ENCODE measurements at places on chromosomes 7 and 10.

DNA sequence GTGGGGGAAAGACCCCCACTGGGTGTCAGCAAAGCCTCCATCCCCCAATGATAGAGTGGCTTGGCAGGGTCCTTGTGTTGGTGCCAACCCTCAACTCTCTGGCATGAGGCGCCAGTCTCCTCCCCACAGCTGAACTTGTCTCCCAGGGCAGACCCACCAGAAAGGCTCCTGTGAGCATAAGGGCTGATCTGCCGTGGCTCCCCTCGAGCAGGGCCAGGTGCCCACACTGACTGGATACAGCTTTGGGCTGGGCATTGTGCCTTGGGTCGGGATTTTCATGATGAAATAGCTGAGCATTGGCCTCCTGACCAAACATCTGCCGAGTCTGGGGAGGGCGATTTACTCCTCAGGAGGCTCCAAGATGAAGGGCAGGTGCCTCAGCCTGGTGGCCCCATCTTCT lies 68.1 kb upstream of the NPTX2 start:
- no peak for DNase-seq

- no peak for DNase-seq
Measured at GRCh38 chr7:51335057-51335456, 18.4 kb upstream of the COBL start.

DNA sequence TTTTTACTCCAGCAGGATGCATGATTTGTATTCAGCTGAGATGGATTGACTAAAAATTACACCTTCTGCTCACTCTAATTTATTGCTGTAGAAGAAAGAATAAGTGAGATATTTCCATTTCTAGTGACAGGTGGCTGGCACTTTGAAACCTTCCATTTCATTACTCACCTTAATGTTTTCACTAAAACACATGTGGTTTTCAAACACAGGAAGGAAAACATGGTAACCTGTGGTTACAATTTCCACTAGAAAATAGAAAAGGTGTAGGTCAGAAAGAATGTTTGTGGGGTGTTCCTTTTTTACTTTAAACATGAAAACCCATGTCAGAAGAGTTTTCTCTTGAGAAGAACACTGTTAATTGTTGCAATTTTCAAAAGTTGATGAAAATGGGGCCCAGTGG lies 12.0 kb upstream of the PRKCQ start:
- DNase-seq: peak; percentile 72

DNA sequence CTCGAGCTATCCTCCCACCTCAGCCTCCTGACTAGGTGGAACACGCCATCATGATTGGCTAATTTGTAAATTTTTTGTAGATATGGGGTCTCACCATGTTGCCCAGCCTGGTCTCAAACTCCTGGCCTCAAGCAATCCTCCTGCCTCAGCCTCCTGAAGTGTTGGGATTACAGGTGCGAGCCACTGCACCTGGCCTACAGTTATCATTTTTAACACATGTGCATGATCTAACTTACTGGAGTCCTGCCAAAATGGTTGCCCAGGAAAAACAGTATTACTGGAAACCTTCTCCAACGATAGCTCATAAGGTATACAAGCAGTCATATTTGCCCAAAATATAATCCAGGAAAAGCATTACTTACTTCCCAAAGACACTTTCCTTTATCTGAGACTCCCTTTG lies 20.2 kb downstream of the MRPL32 start:
- DNase-seq: no peak

GRCh38 chr7:2140216-2141020 lies 92.3 kb downstream of the MAD1L1 start:
- DNase-seq: no peak

- DNase-seq: no peak
Measured at GRCh38 chr7:143248761-143249354, 14.4 kb upstream of the GSTK1 start.

DNA sequence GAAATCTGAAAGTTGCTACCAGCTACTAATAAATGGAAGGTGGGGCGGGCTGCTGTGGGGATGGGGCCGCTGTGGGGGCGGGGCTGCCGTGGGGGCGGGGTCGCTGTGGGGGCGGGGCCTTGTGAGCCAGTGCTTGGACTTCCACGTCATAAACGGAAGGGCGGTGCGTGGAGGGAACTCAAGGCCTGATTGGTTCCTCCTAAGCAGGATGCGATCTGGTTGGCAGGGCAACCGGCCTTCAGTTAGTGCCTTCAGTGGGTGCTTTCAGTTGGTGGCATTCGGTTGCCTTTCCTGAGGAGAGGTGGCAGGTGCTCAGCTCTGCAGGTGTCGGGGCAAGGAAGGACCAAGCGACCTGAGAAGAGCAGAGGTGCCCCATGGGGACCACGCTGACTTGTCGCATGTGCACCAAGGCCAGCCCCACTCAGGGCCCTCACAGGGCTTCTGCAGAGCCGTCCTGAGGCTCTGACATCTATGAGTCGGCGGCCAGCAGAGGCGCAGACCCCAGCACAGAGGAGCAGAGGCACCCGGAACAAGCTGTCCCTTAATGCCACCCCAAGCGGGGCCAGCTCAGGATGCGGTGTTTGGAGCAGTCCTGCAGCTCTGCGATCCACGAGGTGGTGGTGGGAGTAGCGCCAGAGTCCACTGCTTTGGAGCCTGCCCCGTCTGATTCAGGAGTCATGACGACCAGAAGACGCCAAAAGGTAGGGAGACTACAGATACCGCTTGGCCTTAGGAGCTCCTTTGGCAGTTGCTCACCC lies 54.4 kb upstream of the PDSS1 start:
- DNase-seq: no peak

All from stimulated activated naive CD4-positive, alpha-beta T cell (primary cell).